ENCODE measurements at places on chromosomes 2 and 18.
A peak's percentile ranks its signal among the peaks of the same experiment; 100 is the strongest.

GRCh38 chr2:125885340-125885739 lies 770.6 kb upstream of the GYPC start:
- DNase-seq, result no peak

DNA sequence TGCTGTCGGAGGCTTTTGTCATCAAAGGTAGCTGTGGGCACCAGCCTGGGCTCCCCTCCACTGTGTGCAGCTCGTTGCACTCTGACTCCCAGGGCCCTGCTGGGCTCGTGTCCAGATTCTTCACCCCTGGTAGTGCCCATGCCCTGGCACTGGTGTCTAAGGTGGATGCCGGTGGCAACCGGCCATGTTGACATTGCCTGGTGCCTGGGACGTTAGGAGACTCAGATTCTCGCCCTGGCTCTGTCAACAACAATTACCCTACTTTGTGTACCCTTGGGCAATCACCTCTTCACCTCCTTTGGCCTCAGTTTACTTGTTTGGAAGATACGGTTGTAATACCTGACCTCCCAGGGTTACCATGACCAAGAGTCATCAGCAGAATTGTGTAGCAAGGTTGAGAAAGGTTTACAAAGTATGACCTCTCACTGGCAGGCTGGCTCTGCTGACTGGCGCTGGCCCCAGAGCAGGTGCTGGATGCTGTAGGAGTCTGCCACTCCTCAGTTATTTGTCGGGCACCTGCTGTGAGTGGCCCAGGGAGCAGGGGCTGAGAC lies 41.5 kb upstream of the MCFD2 start:
- no peak for DNase-seq

DNA sequence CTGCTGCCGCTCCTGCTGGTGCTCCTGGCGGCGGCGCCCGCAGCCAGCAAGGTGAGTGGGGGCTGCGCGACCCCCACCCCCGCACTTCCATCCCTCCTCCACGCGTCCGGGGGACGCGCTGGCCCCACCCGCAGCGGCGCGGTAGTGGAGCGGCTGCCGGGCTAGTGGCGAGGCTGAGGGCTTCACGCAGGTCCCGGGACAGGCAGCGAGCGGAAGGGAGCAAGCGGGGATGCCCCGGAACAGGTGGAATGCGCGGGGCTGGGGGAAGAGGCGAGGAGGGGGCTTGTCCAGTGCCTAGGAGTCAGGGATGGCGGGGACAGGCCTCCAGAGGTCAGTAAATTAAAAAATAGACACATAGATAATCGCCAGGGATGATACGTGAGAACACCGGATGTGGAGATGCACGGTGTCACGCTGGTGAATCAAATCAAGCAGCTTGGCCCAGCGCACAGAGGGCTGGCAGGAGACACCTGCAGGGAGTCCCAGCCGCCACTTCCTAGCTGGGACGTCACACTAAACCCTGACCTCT lies 403 bp downstream of the COL4A3 start:
- DNase-seq, result peak; percentile 52

DNA sequence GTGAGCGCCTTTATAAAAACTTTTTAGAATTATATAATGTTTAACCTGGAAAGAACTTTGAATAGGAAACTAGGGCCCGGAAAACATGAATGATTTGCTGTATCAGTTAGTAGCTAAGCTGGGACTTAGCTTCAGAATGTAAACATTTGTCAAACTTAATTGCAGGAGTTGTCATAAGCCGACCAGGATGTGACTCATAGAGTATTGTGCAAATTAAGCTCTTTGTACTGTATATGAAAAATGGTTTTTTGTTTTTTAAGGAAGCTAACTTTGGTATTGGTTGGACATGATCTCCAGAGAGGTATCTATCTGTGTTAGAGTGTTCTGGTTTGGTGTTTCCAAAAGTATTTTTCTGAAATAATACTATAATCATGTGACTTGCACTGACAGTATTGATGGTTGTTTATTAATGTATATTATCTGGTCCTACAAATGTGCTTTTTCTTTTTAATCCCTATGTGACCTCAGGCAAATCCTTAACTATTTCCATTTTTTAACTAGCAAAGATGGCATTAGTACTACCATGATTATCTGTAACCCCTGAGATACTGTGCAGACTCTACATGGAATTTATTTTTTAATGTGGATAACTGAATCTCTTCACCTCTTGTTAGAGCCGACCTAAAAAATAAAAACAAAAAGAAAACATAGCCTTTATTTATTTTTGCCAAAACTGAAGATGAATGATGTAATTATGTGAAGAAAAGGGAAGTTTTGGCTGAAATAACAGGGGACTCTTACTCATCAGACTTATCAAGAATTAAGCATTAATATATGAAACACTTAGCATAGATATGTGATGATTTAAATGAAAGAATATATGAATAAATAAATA lies 11.7 kb downstream of the YIPF4 start:
- no peak for DNase-seq

- DNase-seq, result peak; percentile 54
Measured at GRCh38 chr18:49050452-49050851, 99.7 kb upstream of the SMAD7 start.

GRCh38 chr2:167198576-167198975 lies 310.3 kb downstream of the XIRP2 start:
- DNase-seq, result no peak

All from Jurkat, Clone E6-1 (cell line).